OCI-M1 (cell line): ENCODE measurements at places on chromosomes 4 and X.
A peak's percentile ranks its signal among the peaks of the same experiment; 100 is the strongest.

DNA sequence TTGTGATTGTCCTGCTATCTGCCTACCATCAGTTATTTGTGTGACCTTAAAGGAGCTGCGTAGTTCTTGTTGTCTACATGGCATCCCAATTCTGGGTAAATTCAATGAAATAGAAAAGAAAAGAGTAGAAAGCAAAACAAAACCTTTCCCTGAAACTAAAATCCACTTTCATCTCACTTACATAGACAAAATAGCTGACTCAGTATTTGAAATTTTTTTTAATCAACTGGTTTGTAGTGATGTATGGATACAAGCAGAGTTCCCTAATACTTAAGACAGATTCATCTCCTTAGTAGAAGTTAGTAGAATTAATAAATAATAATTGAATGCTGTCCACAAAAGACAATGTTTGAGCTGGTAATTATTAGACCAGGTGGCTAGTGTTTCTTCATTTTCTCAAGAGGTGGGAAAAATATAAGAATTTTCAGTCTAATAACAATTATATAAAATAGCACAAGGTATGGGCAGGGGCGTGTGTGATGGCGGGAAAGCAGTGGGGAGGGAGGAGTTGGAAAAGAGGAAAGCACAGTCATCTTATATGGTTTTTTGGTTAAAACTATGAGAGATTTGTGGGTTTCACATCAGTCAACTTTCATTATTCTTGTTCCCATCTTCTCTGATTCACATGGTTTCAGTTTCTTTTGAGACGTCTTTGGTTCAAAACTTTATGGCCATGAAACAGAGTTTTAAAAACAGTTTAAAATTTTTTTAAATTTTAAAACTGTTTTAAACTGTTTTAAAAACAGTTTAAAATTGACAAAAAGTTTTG lies 275.2 kb downstream of the SPRY1 start:
- DNase-seq: peak; percentile 46

DNA sequence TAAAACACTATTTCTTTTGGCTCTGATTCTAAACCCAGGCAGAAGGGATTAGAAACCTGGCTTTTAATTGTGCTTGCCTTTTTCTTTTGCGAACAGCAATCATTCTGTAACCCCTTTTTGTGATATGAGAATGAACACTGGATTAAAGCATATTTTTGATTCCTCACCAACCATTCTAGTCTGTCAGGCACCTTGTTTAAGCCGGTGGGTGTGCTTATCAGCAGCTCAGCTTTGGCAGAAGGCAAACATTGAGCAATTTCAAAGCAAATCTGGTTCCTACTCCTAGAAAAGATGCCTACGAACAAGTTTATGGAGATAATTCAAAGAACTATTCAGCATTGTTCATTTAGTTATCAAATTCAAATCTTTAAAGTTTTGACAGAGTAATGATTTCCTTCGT lies 265.1 kb upstream of the FAM241A start:
- DNase-seq: peak; percentile 51

DNA sequence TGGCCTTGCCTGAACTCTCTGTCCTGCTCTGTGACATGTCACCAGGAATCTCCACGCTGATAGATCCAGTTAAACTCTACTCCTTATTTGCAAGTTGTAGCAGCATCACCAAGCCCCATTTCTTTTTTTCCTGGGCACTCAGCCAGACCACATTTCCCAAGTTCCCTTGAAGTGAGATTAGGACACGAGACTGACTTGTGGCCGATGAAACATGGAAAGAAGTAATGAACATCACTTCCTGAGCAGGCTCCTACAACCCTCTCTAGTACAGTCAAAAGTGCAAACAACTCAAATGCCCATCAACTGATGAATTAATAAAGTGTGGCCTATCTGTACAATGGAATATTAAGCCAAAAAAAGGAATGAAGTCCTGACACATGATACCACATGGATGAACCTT lies 74.6 kb downstream of the MAP3K15 start:
- peak; percentile 15 for DNase-seq

GRCh38 chrX:18075603-18076002 lies 145.1 kb downstream of the BEND2 start:
- no peak for DNase-seq

DNA sequence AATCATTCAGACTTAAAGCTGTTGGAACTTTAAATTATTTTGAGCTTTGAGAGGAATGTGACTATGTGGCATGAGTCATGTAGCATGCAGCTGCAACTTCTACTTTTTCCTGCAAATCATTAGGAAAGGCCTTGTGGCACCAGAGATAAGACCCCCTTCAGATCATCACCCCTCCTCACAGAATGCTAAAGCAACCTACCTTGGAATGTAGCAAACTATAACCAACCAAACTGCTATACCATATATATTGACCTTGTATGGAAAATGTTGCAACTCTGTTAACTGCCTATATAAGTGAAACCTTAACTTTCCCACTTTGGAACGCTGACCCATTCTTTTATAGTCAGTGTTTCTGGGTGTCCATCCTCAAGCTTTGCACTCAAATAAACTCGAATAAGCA lies 32.0 kb downstream of the ATXN3L start:
- peak; percentile 63 for DNase-seq

DNA sequence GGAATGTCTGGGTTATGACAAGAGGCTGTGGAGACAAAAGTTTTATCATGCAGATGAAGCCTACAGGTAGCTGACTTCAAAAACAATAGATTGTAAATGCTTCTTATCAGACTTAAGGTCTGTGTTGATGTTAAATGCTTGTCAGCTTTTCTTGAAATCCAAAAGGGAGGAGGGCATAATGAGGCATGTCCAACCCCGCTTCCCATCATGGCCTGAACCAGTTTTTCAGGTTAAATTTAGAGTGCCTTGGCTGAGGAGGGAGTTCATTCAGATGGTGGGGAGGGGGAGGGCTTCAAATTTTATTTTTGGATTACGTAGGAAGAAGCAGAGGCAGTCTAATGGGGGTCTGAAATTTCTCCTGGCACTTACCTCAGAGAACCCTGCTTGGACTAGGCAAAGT lies 207.7 kb upstream of the HDX start:
- no peak for DNase-seq

DNA sequence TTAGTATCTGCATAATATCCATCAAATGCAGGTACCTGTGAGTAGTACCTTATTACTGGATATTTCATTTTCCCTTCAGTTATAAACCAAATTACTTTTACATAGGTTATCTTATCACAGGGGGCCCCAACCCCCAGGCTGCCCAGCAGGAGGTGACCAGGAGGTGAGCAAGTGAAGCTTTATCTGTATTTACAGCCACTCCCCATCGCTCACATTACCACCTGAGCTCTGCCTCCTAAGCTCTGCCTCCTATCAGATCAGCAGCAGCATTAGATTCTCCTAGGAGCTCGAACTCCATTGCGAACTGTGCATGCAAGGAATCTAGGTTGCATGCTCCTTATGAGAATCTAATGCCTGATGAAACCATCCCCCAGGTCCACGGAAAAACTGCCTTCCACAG lies 6.3 kb downstream of the PRSS12 start:
- no peak for DNase-seq

DNA sequence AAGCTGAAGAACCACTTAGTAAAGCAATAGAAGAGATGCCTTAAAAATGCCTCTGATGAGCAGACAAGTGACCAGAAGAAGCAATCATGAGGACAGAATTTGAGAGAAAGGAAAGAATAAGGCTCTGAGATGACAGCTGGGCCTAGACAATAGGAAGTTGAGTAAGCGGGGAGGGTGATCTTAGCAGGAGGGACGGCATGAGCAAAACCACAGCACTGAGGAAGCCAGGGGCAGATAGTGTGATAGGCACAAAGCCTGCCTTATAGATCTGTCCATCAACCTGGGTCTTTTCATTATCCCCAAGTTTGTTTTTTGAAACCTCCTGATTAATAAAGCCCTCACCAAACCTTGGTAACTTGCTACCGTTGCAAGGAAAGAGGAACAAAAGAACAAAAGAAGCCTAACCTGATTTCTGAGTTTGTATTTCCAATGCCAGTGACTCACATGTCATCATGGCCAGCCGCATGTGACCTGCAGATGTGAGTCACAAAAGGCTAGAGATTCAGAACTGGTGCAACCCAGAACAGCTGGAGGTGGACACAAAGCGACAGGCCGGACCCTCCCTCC lies 55.7 kb upstream of the PPARGC1A start:
- peak; percentile 74 for DNase-seq

DNA sequence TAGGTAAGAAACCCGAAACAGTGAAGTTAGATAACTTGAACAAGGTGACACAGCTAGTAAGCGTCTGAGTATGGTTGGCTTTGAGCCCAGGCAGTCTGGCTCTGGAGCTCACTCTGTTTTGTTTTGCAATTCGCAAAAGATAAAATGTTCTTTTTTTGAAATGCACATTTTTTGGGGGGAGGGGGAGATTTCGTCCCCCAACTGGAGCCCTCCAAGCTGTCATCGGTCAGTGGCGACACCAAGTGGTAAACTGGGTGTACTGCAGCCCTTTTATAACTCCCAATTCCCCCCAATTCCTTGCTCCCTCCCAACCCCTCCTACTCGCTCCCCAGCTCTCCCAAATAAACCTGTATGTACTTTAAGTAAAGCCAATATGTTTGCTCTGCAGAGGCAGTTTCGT lies 2.8 kb upstream of the CLCN5 start:
- DNase-seq: peak; percentile 56

- peak; percentile 70 for DNase-seq
Measured at GRCh38 chrX:4547213-4547836, 833.9 kb upstream of the PRKX start.
